ENCODE measurements at places on chromosomes 11 and 22.

GRCh38 chr11:129090056-129090455 lies 102.1 kb downstream of the ARHGAP32 start:
- no peak for DNase-seq

- DNase-seq = peak; percentile 21
These were observed 60.4 kb downstream of the LARGE2 start for GRCh38 chr11:45982656-45983470.

DNA sequence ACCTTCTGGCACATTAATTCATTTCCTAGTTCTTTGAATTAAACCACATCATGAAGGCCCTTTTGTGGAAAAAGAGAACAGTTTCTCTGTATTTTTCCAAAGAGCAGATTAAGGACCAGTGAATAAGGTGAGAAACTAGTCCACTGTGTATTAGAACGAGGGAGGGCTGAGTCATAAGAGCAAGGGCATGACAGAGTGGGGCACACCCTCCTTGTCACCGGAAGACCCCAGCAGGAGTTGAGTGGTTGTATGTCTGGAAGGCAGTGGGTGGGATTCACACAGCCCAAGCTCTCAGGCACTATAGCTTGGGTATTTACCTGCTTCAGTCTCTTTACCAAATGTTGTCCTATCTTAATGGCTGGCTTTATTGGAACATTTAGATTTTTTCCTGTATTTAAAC lies 86.8 kb downstream of the BMAL1 start:
- DNase-seq = no peak

DNA sequence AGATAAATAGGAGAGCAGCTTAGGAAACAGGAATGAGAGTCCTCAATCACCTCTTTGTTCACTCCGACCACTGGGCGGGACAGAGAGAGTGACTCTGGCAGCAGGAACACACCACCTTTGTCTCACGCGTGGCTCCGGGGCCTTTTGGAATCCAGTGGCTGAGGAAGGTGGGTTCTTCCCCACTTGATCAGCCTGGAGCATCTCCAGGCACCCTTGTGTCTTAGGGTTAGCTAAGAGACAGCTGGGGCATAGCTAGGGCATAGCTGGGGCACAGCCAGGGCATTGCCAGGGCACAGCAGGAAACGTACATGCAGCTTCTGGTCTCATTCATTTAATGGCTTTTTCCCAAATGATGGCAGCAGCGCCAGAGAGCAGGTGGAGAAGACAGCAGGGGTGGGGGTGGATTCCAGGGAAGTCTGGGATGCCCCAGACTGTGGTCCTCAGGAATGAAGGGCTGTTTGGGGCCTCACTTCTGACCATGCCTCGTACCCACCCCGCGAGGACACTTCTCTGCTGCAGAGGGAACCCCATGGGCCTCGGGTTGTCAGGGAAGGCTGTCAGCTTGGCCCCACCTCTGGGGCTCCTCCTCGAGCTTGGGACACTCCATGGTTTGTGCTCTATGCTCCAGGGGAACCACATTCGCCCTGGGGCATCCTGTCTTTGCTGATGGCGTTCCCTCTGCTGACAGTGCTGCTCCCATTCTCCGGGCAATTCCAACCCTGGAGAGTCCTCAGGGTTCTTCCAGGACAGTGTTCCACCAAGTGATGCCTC lies 30.4 kb upstream of the SHANK2 start:
- no peak for DNase-seq

- DNase-seq = no peak
These were observed 71.9 kb upstream of the PPARA start for GRCh38 chr22:46078241-46079092.

GRCh38 chr11:134340354-134340964 lies 8.7 kb downstream of the GLB1L2 start:
- DNase-seq = no peak

GRCh38 chr11:8233691-8234424 lies 29.8 kb downstream of the LMO1 start:
- no peak for DNase-seq

GRCh38 chr11:33207408-33207985 lies 46.2 kb upstream of the CSTF3 start:
- no peak for DNase-seq

DNA sequence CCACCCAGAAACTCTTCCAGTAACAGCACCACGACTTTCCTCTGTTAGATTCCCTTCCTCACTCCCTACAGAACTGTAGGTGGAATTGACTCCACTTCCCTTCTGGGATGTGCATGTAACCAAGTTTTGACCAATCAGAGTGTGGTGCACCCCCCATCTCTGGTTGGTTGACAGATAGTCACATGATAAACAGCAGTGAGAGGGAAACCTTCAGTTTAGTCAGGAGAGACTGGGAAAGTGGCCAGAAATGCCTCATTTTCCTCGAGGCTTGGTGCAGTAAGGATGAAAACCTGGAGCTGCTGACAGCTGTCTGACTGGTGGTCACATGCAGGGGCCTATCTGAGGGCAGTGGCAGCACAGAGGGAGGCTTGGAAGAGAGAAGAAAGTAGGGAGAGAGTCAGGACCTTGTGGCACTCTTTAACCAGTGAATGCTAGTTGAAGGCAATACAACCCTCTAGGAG lies 67.3 kb upstream of the GRK3 start:
- DNase-seq = no peak

DNA sequence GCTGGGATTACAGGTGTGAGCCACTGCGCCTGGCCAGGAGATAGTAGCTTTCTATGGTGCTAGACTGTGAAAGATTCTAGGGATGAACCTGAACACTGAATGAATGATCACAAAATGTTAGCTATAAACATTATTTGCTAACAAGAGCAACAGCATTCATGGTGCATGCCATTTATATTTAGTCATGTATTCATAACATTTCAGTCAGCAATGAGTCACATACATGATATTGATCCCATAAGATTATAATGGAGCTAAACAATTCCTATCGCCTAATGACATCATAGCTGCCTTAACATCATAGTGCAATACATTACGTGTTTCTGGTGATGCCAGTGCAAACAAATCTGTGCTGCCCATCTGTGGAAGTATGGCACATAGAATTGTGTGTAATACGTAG lies 164.1 kb downstream of the ARHGAP42 start:
- DNase-seq = no peak

DNA sequence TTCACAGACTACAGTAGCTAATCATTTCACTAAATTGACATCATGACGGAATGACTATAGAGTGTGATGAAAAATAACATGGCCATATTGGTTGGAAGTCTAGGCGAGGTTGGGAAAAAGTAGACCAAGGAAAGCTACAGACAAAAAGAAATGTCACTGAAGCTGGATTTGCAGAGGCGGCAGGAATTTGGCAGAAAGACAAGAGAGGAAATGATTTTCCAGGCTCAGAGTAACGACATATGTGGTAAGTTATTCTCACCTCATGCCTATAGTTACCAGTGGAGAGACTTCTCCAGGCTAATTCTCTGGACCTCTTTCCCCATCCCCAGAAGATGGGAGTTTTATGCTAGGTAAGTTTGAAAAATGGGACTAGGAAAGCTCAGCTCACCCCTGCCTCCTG lies 1005.8 kb upstream of the CCDC90B start:
- no peak for DNase-seq

GRCh38 chr11:12003336-12003735 lies 5.1 kb downstream of the DKK3 start:
- DNase-seq = no peak

DNA sequence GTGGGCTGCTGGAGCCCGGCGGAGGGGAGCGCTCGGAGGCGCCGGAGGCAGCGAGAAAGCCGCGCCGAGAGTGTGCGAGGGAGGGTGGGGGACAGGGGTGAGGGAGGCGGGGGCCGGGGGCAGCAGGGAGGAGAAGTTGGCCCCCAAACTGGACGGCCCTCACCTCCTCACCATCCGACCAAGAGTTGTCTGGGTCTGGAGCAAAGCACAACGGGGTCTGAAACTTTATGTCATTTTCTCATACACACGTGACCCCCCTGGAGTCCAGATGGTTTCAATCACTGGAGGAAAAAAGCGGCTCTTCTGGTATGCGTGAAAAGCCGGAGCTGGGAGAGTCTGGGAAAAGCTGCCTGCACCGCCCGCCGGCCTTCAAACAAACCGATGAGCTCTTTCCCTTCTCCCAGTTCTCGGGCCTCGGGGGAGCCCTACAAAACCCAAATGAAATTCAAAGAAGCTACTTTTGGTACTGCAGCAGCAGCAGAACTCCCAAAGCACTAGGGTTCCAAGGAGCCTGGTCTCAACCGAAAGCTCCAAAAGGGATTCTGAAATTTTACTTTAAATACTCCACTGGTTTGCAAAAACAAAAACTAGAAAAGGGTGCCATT lies 39.7 kb upstream of the AKIP1 start:
- no peak for DNase-seq

GRCh38 chr11:67376873-67377808 lies 3.7 kb upstream of the CLCF1 start:
- DNase-seq = no peak

- DNase-seq = peak; percentile 32
These were observed 77.0 kb downstream of the ZNF280B start for GRCh38 chr22:22431271-22432220.

GRCh38 chr11:28559492-28559891 lies 451.3 kb downstream of the METTL15 start:
- no peak for DNase-seq

Measured in stimulated activated CD4-positive, alpha-beta T cell treated with anti-CD3 and anti-CD28 coated beads, Interleukin-1b, Interleukin-23, amount 100 ng/mL, for 1 hour (primary cell).